Pancreas (tissue), 10 donors: ENCODE measurements at places on chromosomes 1 and 21. TPM values are rescaled to one million over a fixed set of nuclear protein-coding genes. Genes with fewer than 3 reads are reported as not detected.

DNA sequence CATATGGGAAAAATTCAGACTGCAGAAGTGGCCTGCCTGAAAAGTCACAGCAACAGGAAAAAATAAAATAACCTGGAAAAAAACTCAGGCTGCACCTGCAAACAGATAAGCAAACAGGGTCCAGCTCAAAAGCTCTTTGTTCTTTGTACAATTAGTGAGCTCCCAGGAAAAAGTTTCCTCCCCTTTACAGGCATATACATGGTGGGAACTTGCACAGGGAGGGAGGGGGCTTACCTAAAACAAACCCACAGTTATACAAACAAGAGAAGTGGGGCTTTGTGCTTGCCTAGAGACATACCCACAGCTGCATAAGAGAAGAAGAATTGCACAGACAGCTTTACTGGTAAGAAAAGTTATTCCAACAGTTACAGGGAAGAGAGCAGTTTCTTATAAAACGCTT is 31.7 kb upstream of the COG2 start:
- H3K36me3 ChIP-seq = no peaks in the 10 kb centered on the region
- no peak overlapping the region for H3K4me3 ChIP-seq
- DNase-seq = no peak
- H3K4me1 ChIP-seq = no peaks in the 10 kb centered on the region
- no peaks in the 10 kb centered on the region for H3K27me3 ChIP-seq
- H3K27ac ChIP-seq = no peak overlapping the region

GRCh38 chr1:228554107-228554506 is 66.9 kb downstream of the RNF187 start:
- no peak overlapping the region for H3K4me3 ChIP-seq
- DNase-seq = no peak
- H3K27me3 ChIP-seq = no peaks in the 10 kb centered on the region
- H3K27ac ChIP-seq = no peak overlapping the region
- no peaks in the 10 kb centered on the region for H3K4me1 ChIP-seq

GRCh38 chr1:244057474-244058385 is 6.6 kb downstream of the ZBTB18 start:
- DNase-seq = no peak
- H3K36me3 ChIP-seq = peaks cover 16% of the 10 kb centered on the region
- peaks cover 28% of the 10 kb centered on the region for H3K4me1 ChIP-seq

Gene MTARC1
- 7.1 TPM for total RNA-seq

Gene CRYBG2
- total RNA-seq = 1.00 TPM

Gene C1QB
- total RNA-seq = 5.9 TPM
